ENCODE measurements at places on chromosomes 13 and 19.

GRCh38 chr19:56191711-56192110 lies 5.9 kb downstream of the ZSCAN5B start:
- no peak for DNase-seq

DNA sequence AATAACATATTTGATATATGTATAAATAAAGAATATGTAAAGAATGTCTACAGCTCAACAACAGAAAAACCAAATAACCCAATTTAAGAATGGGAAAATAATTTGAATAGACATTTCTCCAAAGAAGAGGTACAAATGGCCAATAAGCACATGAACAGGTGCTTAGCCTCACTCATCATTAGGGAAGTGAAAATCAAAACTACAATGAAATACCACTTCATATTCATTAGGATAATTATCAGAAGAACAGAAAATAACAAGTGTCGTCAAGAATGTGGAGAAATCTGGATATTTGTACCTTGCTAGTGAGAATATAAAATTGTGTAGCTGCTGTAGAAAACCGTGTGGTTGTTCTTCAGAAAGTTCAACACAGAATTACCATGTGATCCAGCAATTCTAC lies 8.4 kb upstream of the SUPT20H start:
- no peak for DNase-seq

DNA sequence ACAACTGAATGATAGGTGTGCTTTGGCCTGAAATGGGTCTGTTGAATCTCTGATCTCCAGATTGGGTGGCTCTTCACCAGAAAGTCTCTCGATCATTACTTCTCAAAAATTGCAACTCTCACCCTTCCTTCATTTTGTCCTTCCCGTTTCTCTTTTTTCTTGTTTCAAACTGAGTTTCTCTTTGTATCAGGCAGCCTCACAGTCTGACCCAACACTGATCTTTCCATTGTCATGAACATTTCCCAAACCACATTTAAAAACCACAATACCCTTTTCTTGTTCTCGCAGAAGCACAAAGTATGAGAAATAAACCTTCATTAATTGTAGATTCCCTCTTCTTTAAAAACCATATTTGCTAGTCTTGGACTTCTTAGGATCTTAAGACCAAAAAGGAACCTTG lies 33.6 kb upstream of the HMGB1 start:
- no peak for DNase-seq

DNA sequence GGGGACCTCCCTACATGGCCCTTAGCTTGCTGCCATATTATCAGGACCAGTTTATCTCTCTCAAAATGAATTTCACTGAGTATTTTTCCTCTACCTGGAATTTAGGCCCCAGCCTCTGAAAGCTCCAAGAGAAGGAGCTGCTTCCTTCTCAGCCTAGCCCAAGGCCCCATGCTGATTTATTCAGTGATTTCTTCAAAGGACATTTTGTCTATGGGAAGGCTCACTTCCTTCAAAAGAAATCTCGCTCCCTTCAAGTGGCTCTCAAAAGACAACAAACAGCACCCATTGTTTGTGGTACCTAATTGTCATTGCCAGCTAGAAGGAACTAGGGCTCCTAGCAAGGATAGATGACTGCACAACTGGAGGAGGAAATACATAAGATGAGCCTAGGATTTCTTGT lies 172.4 kb downstream of the SLC7A1 start:
- DNase-seq, result no peak

DNA sequence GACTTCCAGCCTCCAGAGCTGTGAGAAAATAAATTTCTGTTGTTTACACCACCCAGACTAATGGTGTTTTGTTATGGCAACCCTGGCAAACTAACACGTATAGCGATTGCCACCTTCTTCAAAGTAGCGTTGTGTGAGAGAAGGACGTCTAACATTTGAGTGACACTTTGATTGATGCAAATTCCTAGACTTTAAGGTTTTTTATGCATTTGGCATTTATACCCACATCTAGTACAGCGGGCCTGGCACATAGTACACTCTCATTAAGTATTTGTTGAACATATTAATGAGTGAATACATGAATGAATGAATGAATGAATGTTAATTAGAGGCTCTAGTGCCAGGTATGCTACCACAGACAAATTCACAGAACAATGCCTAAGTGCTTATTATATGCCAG lies 36.7 kb downstream of the POU4F1 start:
- DNase-seq, result no peak

Data from GM19239 (cell line).